ENCODE measurements at places on chromosomes 16 and 17.

DNA sequence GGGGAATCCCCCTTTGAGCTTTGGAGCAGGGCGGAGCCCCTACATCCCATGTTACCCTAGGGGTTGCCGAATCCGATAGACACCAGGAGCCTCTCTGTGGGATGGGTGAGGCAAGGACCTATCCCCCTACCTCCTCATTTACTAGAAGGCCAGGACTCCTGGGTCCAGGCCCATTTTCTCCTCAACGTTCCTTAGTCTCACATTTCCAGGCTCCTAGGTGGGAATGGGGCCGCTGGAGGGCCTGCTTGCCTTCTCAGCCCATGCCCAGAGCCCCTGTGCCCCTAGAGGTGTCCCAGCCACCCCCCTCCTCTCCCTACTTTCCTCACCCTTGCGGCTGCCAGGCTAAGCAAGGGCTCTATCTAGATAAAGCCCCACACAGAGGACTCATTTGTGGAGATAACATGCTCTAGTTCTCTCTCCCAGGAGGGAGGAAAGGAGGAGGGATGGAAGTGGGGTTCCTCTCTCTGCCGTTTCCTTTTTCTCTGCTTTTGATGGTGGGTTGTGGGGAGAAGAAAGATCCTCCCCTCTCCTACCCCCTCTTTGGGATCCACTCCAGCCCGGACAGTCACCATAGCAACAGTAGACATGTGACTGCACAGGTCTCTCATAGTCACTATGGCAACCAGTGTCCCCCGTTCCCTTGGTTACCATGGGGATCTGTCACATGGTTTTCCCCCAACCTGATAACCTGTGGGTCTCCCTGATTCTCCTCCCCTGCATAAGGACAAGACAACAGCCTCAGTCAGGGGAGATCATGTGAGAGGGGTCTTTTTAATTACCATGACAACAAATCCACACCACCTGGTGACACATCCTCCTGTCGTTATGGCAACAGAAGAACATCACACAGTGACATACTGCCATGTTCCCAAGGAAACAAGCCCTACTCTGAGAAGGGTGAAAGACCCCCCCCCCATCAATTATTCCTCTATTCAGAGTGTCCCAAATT is 5.2 kb downstream of the CACNA1G start:
- no peak for DNase-seq

DNA sequence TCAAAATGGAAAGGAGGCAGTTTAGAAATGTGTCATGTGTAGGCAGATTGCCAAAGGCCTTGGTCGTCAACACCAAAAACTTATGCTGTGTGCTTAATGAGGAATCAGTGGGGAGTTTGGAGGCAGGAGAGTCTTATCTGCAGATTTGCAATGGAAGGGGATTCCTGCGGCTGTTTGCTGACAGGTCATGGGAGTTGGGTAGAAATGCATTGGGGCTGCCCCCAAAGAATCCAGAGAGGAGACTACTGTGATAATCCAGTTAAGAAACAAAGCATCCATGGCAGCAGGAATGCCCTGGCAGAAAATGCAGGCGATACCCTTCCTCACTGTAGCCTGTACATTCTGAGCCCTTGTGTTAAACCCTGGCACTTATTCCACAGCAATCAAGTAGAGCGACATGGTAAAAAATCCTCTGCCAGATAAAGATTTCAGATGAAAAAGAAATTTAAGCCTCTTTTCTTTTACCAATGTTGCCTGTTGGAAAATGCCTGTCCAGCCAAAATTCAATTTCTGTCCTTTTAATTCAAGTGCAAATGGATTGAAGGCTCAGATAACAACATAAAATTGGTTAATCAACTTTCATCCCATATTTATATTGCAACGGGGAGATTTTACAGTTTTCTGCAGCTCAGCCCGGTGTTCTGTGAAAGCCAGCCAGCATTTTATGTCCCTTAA is 491.0 kb upstream of the CDH5 start:
- DNase-seq = no peak

DNA sequence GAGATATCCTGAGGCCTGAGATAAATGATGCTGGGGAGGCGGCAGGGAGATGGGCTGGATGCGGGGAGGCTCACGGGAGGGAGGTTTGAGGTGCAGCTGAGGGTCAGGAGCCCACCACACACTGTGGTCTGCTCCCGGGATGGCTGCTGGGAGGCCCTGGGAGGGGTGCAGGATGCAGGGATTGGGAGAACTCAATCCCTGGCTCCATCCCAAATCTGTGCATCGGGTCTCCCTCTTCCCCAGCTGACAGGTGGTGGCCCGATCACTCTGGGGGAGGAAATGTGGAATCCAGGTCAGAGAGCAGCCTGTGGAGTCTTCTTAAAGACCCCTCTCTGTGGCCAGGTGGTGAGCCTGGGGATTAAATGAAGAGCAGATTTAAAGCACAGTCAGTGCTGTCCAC is 12.0 kb downstream of the PHB1 start:
- no peak for DNase-seq

DNA sequence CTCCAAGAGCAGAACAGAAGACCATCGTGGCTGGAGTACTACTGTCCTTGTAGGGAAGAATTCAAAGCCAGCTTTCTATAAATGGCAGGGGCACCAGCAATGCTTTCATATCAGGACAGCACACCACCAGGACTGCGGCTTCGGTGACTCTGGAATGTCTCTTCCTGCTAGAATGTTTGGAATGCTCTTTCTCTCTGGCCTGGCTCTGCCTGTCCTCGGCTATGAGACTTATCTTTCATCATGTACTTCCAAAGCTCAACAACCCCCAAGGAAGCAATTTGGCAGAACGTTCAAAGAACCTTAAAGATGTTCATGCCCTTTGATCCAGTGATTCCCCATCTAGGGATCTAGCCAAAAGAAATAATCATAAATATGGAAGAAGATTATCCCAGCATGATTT is 52.7 kb upstream of the NOG start:
- DNase-seq = no peak

- DNase-seq = no peak
Measured at GRCh38 chr16:57690782-57691471, 3.7 kb upstream of the DRC7 start.

DNA sequence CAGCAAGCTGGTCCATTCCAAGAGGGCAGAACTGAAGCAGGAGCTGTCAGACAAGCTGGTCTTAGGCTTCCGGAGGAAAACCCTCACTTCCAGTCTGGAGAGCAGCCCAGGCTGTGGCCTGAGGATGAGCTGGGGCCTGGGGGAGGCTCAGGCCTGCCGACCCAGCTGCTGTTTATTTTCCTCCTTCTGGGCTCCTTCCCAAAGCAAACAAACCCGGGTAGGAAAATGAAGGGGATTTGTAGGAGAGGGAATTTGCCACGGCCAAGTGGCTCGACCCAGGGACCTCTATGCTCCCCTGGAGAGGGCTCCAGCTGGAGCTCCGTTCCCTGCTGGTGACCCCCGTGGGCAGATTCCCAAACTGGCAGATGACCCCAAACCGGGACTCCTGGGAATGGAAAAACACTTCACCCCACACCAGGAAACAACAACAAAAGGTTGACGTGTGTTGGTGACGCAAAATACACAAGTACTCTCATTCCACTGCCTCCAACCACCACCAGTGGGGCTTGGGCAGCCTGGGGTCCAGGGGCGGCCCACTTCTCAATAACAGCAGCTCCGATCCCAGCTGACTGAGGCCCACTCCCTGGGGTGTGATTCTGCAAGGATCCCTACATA is 8.8 kb downstream of the JUP start:
- no peak for DNase-seq

- DNase-seq = no peak
Measured at GRCh38 chr17:9329251-9329921, 246.2 kb downstream of the STX8 start.

- DNase-seq = no peak
Measured at GRCh38 chr16:69711115-69711740, 15.1 kb downstream of the NQO1 start.

DNA sequence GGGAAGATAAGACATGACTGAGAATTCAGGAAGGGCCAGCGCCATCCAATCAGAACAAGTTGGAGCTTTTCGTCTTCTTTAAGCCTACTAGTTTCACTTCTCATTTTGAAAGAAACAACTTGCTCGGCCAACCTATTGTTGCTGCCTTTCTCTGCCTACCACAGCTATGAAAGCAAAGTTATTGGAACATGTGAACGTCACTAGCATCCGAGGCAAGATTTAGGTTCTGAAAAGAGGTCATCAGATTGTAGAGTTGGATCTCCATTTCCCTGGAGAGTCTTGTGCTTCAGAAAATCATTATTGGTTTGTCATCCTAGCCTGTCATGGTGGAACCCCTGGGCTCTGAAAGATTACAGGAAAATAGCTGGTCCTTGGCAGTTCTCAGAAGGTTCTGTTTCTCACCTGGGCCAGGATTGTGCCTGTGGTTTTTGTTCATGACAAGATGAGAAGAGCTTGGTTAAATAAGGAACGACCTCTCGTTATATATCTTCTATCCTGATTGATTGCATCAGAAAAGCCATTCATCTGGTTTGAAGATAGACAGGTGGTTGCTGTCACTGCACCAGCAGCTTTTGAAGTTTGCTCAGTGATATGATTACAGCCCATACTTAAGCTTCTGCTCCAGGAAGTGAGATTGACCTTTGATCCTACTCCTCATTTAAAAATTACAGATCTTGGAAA is 25.3 kb downstream of the CDH13 start:
- DNase-seq = no peak

DNA sequence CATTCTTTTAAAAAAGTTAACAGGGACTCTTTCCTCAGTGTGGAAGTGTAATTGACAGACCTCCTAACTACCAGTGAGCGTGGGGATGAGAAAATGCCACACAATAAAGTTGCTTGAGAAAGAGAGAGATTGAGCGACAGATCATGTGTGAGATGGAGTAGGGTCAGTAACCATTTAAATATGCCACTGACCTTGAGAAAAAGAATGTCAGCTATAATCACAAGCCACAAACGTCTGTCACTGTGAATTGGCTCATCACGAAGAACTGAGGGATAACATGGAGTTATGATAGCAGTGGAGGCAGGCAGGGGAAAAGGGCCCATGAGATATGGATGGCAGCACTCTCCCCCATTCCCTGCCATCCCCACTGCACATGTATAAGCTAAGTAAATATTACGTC is 253.9 kb downstream of the SLC39A11 start:
- DNase-seq = no peak

- DNase-seq = peak; percentile 84
Measured at GRCh38 chr16:88737298-88738150, 31.2 kb downstream of the CTU2 start.

GRCh38 chr16:17302620-17303019 is 168.1 kb downstream of the XYLT1 start:
- DNase-seq = no peak

DNA sequence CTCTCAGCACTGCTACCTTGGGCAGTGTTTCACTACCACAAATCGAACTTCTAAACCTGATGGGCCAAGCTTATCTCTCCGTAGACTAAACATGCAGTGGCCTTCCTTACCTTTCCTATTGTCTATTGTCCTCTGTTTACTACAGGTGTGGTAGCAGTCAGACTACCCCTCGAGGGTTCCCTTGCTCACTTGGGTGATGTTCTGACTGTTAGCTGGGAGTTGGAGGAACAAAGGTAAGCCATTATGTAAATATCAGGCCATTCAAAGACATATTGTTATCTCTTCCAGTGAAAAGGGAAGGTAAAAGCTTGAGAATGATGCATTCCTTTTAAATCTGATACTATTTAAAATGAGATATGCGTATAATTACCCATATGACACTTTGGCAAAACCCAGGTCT is 828.3 kb upstream of the EEF2KMT start:
- DNase-seq = no peak

GRCh38 chr17:62101515-62101914 is 36.4 kb upstream of the MED13 start:
- DNase-seq = no peak

- no peak for DNase-seq
Measured at GRCh38 chr16:57643910-57644309, 15.5 kb downstream of the ADGRG1 start.

DNA sequence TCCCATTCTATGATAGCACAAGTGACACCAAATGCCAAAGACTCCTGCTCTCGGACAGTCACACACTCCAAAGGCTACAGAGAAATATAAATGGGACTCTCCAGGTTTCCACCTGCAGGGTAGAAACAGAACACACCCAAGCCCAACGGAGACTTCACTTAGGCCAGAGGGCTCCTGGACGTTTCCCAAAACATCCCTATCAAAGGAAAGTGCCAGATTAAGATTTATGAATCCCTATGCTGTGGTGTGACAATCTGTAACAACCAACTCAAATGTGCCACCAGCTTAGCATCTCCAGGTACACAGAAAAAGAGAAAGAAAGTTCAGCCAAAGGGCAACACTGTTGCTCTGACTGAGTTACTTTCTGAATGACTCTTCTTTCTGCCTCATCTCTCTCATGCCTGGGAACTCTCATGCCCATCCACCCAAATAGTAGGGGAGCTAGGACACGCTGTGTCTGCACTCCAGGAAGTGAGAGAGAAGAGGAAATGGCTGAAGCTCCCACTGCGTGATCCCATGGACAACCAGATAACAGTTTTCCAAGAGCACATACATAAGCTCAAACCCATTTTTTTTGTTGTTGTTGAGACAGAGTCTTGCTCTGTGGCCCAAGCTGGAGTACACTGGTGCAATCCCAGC is 49.7 kb downstream of the SMG6 start:
- no peak for DNase-seq

GRCh38 chr16:77986011-77986740 is 36.2 kb upstream of the CLEC3A start:
- no peak for DNase-seq
